HT1080 (cell line): ENCODE measurements at places on chromosomes 5 and 9. TPM values are rescaled to one million over a fixed set of nuclear protein-coding genes. Genes with fewer than 3 reads are reported as not detected.

The PRUNE2 gene
- 0.50 and 0.59 TPM in 2 replicates for total RNA-seq

The IRX1 gene
- 0.63 and 1.1 TPM in 2 replicates for total RNA-seq

- peak; percentile 95 for DNase-seq
Observed at GRCh38 chr5:151684690-151685361, 1.9 kb downstream of the SPARC start.

- peak; percentile 25 for DNase-seq
Observed at GRCh38 chr5:31232273-31232888, 38.9 kb downstream of the CDH6 start.

DNA sequence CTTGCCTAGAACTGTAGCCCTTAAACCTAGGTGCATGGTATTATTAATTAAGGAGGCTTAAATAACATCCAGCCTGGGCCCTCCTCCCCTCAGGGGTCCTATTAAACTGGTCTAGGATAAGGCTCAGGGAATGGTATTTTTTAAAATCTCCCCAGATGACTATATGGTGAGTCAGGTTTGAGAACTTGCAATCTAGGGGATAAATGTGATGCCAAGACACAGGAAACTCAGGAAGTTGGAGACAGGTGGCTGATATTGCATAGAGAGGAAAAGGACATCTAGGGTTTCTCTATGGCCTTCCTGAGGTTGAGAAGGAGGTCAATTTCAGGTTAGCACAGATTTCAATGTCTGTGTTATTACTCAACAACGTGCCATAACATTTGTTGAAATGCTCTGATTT lies 581.0 kb downstream of the TLE1 start:
- peak; percentile 80 for DNase-seq

- DNase-seq: peak; percentile 70
Observed at GRCh38 chr5:172453206-172453985, 929 bp downstream of the SH3PXD2B start.

- no peak for DNase-seq
Observed at GRCh38 chr9:15553528-15553898, 670 bp downstream of the CCDC171 start.

The JAKMIP2 gene
- total RNA-seq: 0.58 and 1.2 TPM in 2 replicates
